ENCODE measurements at places on chromosomes 1 and 21.

DNA sequence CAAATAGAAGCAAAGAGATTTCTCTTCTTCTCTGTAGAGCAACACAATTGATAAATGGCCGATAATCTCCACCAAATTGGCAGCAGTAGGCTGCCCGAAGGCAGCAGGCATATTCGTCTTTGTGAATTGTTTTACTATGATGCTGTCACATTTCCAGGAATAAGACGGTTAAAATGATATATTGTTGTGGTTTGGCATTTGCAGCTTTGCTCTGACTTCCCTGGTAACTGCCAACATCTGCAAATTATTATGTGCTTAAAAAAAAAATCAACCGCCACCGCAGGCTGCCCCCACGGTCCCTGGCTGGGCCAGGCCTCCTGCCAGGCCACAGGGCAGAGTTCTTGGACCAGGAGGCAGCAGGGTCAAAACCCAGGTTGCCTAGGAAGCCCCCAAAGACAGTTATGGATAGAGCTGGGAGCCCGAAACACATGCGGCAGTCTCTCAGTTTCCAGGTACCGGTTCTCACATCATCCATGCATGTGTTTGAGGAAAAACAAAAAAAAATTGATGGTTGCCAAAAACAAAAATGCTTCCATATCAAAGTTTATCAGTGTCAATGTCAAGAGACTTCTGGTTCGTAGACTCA is 179.3 kb downstream of the ETS2 start:
- peak overlapping the region; percentile 71 for H3K4me3 ChIP-seq
- H3K27ac ChIP-seq, result peak overlapping the region; percentile 77
- H3K27me3 ChIP-seq, result peaks cover 28% of the 10 kb centered on the region
- H3K4me1 ChIP-seq, result peaks cover 44% of the 10 kb centered on the region

DNA sequence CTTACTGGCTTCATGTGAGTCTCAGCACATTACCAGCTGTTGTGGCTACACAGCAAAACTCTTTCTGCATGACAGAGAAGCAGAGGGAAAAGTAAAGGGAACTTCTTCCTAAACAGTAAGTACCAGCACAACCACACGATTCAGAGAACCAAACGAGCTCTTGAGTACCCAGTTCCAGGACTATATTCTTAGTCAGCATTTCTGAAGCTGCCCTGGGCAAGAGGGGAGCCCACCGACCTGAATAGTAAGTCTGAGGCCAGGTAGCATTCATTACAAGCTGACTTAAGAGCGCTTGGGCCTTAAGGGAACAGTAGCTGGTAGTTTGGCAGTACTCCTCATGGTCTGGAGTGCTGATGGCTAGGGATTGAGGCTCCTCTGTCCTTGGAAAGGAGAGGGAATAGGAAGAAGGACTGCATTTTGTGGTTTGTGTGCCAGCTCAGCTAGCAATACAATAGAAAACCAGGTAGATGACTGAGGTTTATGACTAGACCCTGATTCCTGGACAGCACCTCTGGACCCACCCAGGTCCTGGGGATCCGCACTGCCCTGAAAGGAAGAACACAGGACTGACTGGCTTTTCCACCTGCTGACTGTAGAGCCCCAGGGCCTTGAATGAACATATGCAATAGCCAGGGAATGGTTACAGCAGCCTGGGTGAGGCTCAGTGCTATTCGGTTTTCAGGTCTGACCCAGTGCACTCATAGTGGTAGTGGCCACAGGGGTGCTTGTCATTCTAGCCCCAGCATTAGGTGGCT is 396.8 kb upstream of the PRMT6 start:
- H3K36me3 ChIP-seq, result no peaks in the 10 kb centered on the region
- H3K4me1 ChIP-seq, result no peaks in the 10 kb centered on the region
- DNase-seq, result no peak
- no peaks in the 10 kb centered on the region for H3K27me3 ChIP-seq
- H3K4me3 ChIP-seq, result no peak overlapping the region

- H3K36me3 ChIP-seq, result peaks cover 39% of the 10 kb centered on the region
- DNase-seq, result no peak
- peaks cover under 1% of the 10 kb centered on the region for H3K27me3 ChIP-seq
Measured at GRCh38 chr21:44391345-44392091, 38.1 kb downstream of the TRPM2 start.

DNA sequence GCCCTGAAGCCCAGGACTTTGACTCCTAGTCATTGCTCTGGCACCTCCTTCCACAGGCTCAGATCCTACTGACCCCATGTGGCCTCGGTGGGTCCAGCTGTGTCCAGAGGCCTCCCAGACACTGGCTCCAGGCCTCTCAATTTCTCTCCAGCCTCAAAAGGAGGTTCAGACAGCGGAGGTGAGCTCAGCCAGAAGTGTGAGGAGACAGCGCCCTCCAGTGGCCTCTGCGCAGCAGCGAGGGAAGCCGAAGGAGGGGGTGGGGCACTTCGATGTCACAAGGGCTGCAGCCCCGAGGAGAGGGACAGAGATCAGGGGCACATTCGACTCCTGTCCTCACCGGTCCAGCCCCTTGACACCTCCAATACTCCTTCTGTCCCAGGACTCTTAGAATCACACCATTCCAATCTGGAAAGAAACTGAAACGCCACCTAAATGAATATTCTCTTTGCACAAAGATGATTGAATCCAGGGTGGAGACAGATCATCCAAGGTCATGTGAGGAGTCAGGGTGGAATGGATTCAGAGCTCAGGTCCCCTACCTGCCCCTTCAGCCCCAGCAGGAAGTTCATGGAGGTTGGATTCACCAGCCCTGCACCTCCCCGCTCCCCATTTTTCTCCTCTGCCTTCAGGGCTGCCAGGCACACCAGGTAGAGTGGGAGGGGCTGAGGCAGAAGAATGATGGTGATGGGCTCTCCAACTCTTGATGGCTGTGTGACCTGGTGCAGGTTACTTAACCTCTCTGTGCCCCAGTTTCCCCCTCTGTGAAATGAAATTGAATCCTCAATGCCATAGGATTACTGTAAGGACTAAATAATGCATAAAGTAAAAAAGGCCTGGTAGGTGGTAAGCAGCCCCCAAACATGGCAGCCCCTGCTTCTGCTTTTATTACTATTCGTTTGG is 34.8 kb upstream of the ZBTB40 start:
- no peak overlapping the region for H3K4me3 ChIP-seq
- no peaks in the 10 kb centered on the region for H3K36me3 ChIP-seq
- no peak overlapping the region for H3K27ac ChIP-seq
- DNase-seq, result peak; percentile 84

GRCh38 chr1:181623850-181624249 is 140.5 kb downstream of the CACNA1E start:
- H3K27me3 ChIP-seq, result peaks cover 3% of the 10 kb centered on the region
- DNase-seq, result no peak
- no peak overlapping the region for H3K27ac ChIP-seq

DNA sequence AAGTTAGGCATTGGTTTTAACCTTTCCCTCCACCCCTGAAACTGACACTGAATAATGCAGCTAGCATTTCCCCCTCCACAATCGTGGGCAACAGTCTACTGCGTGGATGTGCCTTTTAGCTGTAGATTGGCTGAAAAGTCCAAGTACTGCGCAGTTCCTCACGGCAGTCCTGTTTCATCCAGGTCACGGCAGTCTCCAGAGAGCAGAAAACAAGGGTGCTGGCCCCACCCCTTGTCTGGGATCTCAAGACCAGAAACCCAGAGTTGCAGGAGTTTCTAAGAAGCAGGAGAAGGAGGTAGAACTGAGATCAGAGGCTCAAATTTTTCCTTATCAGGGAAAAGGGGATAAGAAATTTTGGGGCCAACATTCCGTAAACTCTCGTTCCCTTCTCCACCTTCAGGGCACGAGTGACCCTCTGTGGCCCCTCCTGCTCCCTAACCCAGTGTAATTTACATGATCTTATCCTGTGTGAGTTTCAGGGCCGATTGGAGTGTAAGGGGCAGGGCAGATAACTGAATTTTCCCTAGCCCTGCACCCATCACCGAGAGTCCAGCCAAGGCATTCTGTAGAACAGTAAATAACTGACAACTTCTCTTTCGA is 25.9 kb upstream of the PLA2G2C start:
- no peak overlapping the region for H3K27ac ChIP-seq
- no peaks in the 10 kb centered on the region for H3K36me3 ChIP-seq
- peaks cover 3% of the 10 kb centered on the region for H3K4me1 ChIP-seq
- no peak overlapping the region for H3K4me3 ChIP-seq
- DNase-seq, result no peak

DNA sequence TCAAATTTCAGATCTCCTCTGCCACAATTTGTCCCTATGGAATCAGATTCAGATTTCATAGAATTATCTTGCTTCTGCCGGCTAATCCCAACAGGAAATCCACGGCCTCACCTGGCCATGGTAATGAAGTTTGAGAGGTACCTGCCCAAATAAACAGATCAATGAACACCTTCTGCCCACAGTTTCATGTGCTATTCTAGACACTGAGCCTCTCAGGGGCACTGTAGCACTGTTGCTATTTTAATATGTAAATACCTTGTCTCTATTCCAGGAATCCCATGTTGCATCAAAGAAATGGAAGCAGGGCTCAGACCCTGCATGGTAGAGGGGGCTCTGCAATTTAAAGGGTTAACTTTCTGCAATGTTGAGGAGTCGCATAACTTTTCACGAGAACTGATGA is 593.1 kb downstream of the PTBP2 start:
- H3K27ac ChIP-seq, result no peak overlapping the region
- H3K27me3 ChIP-seq, result no peaks in the 10 kb centered on the region
- no peak for DNase-seq

Data from activated naive CD8-positive, alpha-beta T cell treated with anti-CD3 and anti-CD28 coated beads, Interleukin-2, amount 10 ng/mL, durations not matched to agents 7 days and 5 days (primary cell).